ENCODE measurements at places on chromosomes 13 and 19.

DNA sequence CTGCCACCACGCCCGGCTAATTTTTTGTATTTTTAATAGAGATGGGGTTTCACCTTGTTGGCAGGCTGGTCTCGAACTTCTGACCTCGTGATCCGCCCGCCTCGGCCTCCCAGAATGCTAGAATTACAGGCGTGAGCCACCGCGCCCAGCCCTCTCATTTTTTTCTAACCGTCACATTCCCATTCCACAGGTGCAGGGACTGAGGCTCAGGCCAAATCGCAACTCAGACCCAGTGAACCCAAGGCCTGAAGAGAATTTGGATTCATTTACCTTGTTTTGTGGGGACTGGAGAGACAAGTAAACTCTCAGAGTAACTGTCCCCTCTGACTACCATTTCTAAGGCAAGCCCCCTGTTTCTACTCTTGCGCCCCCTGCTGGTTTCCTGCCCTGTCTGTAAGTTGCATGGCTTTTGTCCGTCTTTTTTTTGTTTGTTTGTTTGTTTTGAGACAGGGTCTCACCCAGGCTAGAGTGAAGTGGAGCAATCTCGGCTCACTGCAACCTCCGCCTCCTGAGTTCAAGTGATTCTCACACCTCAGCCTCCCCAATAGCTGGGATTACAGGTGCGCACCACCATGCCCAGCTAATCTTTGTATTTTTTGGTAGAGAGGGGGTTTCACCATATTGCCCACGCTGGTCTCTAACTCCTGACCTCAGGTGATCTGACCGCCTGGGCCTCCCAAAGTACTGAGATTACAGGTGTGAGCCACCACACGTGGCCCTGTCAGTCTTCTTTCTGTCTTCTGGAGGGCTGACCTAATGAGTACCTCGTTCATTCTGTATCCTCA lies 2.3 kb upstream of the STRN4 start:
- peak; percentile 77 for DNase-seq

GRCh38 chr19:32622002-32622401 lies 41.0 kb downstream of the PDCD5 start:
- DNase-seq, result no peak

DNA sequence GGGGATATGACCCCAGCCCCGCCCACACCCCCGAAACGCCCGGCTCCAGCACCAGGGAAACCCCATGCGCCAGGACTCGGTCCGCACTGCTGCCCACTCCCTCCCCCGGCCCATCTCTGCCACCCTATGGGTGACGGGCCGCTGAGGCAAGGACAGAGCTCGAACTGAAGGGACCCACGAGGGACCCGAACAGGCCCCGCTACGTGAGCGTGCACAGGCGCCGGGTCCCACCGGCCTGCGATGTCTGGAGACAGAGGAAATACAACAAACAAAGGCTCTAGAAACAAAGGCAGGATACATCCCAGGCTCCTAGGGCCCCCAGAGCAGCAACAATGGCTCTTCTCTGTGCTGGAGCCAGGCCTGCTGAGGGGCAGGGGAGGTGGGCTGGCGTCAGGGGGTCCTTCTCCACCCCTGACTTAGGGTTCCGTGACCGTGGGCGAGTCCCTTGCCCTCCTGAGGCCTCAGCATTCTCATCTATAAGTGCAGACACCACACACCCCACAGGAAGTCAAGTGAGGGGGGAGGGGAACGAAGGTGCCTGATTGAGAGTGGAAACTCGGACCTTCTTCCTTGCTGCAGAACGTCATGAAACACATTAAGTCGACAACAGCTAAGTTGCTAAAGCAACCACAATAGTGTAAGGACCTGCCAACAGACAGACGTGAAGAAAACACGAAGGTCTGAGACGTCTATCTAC lies 3.1 kb downstream of the ABHD17A start:
- DNase-seq, result no peak

GRCh38 chr13:33169273-33169980 lies 116.1 kb downstream of the STARD13 start:
- no peak for DNase-seq

- no peak for DNase-seq
These were observed 1.4 kb upstream of the GPR183 start for GRCh38 chr13:99308471-99309087.

DNA sequence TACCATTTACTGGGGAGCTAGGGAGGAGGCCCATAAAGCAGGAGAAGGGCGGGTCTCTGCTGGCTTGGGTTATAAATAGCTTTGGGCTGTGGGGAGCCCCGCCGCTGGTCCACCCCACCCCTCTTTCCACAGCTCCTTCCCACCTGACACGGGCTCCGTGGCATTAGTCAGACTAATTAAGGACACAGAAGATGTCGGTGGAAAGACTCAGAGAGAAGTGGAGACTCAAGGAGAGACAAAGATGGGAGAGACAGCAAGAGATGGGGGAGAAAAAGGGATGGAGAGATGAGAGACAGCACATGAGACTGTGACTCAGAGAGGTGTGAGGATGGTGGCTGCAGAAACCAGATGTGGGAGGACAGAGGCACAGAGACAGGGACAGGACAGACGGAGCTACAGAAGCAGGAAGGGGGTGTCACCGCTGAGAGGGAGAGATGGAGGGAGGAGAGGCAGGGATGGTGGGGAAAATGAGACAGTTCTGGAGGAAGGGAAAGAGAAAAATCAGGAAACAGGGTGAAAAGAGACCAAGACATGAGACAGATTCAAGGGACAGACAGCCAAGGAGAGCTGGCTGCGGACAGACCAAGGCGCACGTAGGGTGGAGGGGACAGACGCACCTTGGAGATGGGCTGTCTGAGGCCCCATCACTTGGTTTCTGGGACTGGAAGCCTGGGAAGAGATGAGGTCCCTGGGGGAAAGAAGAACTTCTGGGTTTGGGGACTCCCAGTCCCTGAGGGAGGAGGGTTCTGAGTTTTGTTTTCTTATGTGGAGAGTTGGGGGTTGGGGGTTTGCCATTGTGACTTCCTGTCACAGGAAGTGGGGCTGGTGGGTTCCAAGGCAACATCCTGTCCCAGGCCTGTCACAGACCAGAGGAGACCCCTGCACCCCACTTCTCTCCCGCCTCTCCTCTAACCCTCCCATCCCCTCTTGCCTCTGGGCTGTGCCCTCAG lies 4.1 kb downstream of the ARHGEF1 start:
- no peak for DNase-seq
